Activated CD4-positive, alpha-beta T cell treated with anti-CD3 and anti-CD28 coated beads, Interleukin-2, amount 50 U/mL, for 48 hours (primary cell): ENCODE measurements at places on chromosomes 1 and 21.

DNA sequence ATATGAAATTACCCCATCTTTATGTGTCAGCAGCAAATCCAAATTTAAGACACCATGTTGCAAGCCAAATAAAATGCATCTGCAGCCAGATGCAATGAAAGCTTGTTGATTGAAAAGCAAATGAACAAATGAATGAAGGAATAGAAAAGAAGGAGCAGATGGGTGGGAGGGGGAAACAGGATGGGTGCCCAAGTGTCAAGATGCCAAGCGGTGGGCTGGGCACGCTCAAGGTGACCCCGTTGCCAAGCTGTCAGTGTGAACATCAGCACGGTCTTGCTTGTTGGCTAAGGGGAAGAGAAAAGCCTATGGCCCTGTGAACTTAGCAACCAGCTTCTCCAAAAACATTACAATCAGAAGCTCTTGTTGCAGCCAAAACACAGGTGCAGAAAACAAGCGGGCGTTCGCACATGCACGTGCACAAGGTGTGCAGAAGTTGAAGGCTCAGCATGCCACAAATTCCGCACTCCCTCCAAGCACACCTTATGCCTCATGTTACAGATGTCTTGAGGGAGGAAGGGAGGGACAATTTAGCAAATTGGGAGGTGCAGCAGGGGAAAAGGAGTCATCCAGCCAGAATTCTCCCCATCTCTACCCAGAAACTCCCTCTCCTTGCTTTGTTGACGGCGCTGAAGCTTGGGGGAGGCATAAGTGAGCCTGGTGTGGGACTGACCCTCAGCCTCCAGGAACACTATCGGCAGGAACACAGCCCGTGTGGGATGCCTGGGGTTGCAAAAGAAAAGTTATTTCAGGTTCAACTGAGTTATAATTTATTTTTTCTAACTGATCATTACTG, 62.4 kb downstream of the HIVEP3 start:
- DNase-seq: no peak

GRCh38 chr1:40384413-40384762, 10.9 kb downstream of the SMAP2 start:
- no peak for DNase-seq

GRCh38 chr1:211522804-211523203, 30.8 kb upstream of the RD3 start:
- no peak for DNase-seq

- no peak for DNase-seq
These were observed 21.3 kb upstream of the ZMYM4 start for GRCh38 chr1:35247256-35247655.

DNA sequence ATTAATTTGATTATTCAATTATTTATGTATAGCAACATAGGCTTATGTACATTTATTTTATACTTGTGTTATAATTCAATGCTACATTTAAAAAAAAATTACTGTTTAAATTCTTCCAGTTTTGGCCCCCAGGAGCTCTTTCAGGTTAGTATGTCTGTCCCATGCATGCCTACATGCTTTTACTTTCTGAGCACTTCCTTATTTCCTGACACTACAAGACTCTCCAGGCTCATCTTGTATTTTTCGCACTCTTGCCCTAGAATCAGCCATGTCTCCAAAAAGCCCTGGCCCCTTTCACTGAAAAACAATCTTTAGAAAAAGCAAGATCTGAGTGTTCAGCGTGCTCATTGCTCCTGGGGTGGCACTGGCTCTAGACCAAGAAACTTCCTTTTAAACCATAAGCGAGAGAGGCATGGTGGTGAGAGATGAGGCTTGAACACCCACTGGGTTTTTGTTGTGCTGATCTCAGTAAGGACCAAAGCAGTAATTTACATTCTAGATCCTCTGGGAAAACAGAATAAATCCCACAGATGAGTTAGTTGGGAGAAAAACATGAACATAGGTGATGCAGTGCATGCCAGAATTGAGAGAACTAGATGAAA, 95.0 kb downstream of the SLC30A10 start:
- no peak for DNase-seq

DNA sequence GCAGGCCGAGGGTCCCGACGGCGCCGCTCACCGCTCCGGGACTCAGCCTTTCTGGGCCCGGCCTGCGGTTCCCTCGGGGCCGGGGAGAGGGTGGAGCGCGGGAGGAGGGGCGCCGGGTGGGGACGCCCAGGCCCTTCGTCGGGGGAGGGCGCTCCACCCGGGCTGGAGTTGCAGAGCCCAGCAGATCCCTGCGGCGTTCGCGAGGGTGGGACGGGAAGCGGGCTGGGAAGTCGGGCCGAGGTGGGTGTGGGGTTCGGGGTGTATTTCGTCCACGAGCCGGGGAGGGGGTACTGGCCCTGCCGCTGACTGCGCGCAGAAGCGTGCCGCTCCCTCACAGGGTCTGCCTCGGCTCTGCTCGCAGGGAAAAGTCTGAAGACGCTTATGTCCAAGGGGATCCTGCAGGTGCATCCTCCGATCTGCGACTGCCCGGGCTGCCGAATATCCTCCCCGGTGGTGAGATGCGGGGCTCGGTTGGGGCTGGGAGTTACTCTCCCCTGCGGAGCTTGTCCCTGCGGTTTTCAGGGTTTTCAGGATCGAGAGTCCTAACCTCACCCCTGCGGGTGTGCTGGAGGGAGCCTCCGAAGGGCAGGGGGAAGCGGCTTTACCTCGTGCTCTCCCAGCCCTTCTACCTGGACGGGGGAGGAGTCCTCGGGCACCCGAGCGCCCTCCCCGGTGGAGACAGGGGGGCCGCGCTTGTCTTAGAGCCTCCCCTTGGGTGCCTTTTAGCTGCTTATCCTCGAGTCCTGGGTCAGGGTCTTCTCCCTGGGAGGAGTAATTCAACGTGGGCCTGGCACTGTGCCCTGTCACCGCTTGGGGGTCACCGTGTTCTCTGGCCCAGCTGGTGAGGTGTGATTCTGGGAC, 2.1 kb downstream of the SAMD11 start:
- no peak for DNase-seq

- no peak for DNase-seq
These were observed 683 bp downstream of the PPOX start for GRCh38 chr1:161166669-161167548.

DNA sequence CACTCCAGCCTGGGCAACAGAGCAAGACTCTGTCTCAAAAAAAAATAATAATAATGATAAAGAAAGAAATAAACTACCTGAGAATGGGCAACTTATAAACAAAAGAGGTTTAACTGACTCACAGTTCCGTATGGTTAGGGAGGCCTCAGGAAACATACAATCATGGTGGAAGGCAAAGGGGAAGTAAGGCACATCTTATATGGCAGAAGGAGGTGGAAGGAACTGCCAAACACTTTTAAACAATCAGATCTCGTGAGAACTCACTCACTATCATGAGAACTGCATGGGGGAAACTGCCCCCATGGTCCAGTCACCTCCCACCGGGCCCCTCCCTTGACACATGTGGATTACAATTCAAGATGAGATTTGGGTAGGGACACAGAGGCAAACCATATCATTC, 6.3 kb upstream of the EGLN1 start:
- DNase-seq: no peak

- DNase-seq: no peak
These were observed 20.9 kb downstream of the EPHX1 start for GRCh38 chr1:225830841-225831240.

- no peak for DNase-seq
These were observed 58.0 kb downstream of the ACP6 start for GRCh38 chr1:147612366-147612765.

GRCh38 chr1:220526294-220526693, 1.6 kb upstream of the MARK1 start:
- no peak for DNase-seq

DNA sequence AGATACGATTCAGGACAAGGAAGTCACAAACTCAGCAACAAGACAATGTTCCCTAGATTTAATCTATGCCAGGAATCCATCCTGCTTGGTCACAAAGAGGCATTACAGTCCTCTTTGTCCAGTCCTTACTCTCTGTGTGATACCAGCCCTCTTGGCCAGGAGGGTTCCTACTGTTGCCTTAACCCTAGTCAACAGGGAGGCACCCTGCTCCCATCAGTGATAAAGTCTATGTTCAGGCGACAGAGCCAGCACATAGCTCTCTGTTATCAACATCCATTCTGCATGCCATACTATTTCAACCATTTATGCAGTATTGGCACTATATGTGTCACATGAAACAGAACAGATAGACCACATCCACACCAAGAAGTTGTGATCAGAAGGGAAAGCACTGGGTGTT, 4.4 kb upstream of the NPL start:
- no peak for DNase-seq

DNA sequence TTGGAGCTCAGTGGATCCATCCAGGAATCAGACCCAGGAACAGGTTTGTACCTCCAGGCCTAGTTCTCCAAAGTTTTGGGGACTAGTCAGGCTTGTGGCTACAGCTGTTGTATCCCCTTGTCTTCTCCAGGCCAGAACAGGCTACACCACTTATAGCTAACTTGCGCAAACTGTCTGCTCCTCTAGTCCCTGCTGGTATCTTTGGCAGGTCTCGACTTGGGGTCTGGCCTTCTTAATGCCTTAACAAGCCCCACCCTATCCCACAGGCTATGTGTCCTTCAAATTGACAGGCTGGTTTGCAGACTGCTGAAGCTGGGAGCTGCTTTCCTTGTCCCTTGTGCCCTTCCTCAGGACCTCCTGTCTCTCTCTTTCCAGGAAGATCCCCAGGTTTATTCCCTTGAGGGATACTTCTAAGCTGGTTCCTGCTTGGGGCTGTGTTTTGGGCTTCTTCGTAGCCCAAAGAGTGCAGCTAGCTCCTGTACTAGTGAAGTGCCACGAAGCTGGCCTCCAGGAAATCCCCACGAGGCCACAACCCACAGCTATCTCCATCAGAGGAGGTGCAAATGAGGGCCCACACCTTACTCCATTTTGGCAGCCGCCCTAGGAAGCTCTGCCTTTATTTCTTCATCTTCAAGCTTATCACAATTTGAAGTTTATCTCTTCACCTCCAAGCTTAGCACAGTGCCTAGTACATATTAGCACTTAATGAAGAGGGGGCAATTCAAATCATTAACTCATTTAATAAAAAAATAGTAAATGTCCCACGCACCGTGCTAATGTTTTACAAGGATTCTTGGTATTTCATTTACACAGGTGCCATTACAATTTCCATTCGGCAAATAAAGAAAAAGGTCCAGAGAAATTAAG, 683 bp upstream of the DMAP1 start:
- peak; percentile 48 for DNase-seq

DNA sequence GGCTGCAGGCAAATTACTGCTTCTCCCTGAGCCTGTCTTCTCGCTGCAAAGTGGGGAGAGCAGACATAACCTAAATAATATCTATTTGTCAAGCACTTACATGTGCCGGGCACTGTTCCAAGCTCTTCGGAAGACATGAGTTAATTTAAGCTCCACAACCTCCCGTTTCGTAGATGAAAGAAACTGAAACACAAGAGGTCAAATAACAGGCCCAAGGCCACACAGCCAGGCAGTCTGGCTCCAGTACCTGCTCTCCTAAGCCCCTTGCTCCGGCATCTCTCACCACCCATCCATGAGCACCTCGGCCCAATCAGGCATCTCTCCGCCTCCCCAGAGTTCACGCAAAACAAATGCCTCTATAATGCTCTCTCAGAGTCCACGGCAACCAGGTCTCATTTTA, 65.4 kb downstream of the TAS1R2 start:
- no peak for DNase-seq

GRCh38 chr1:29342983-29343382, 106.7 kb downstream of the PTPRU start:
- DNase-seq: no peak

- no peak for DNase-seq
These were observed 39.8 kb upstream of the FHAD1 start for GRCh38 chr1:15207031-15207828.

GRCh38 chr1:113692342-113692741, 66.9 kb downstream of the PHTF1 start:
- no peak for DNase-seq

GRCh38 chr1:117110774-117111173, 10.8 kb downstream of the TRIM45 start:
- DNase-seq: no peak

DNA sequence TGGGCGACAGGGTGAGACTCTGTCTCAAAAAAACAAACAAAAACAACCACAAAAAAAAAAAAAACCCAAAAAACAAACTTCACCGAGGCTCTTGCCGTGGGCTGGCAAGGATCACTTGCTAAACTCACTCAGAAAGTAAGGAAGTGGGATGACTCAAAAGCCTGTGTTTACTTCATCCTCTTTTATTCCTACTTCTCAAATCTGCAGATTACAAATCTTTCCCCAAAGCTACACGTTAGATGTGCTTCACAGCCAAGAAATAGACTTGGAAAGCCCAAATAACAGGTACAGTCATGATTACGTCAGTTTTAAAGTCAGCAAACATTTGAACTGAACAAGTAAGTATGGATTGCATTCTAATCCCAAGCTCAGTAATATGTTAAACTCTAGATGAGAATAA, 359.3 kb downstream of the ADGRL2 start:
- no peak for DNase-seq

- no peak for DNase-seq
These were observed 775.0 kb downstream of the USP25 start for GRCh38 chr21:16504766-16505165.

DNA sequence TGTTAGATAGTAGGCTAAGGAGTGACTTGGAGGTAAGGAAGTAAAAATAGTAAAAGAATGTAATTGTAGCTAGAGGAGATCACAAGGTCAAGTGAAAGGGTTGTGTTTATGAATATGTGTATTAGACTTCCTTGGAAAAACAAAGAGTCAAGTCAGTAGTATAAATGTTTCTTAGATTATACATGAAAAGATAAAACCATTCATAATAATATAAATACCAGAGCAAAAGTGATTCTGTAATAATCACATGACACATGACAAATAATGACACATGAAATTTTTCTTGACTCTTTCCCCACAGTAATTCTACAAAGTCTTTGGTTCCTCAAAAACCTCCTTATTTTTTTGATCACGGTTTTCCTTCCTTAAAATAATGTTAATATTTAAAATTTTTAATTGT, 56.4 kb downstream of the IVNS1ABP start:
- no peak for DNase-seq

DNA sequence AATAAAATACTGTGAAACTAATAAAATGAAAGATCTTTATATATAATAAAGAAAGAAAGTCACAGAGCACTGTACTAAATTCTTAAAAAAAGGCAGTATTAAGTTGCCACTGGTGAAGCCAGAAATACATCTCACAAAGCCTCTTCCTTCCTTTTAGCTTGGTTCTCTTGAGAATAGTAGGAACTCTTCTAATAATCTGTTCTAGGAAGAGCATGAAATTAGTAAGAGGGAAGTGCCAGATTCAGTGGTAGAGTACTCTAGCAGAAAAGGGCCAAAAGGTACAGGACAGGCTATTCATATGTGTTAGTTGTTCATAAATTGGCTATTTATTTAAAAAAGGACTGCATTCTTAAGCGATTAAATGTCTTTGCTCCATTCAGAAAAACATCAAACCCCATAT, 33.7 kb downstream of the CTTNBP2NL start:
- DNase-seq: no peak
